ENCODE measurements at places on chromosomes 11 and 22.
A peak's percentile ranks its signal among the peaks of the same experiment; 100 is the strongest.

GRCh38 chr22:49331223-49331815 lies 496.4 kb downstream of the BRD1 start:
- DNase-seq, result no peak

GRCh38 chr22:23281406-23282088 lies 101.2 kb downstream of the BCR start:
- peak; percentile 60 for DNase-seq

GRCh38 chr11:122803716-122804115 lies 34.6 kb upstream of the CRTAM start:
- no peak for DNase-seq

DNA sequence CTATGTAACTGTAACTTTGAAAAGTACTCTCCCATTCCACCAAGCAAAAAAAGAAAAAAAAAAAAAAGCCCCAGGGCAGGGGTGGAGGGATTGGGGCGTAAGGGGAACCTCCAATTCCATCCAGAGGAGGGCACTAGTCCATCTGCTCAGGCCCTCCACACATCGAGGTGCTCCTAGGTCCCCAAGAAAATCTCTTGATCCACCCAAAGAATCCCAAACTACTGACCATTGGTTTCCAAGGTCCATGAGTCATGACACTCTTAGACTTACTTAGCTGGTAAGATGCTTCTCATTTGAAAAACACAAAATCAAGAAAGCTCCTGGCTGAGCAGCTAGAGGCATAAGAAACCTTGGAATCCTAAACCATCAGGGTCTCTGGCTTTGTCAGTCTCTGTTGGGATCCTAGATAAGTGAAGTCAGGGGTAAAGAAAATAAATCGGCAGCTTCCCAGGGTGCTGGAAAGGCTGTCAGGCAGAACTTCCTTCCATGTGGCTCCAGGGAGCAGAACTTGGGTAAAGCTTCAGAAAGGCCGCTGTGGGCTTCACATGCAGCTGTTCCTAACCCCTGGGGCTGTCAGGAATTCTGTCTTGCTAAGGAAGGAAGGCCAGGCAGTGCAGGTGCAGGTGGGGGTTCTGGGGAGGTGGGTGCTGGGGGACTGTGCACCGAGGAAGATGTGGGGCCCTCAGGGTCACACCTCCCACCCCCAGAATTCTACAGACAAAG lies 49.4 kb upstream of the ADA2 start:
- no peak for DNase-seq

DNA sequence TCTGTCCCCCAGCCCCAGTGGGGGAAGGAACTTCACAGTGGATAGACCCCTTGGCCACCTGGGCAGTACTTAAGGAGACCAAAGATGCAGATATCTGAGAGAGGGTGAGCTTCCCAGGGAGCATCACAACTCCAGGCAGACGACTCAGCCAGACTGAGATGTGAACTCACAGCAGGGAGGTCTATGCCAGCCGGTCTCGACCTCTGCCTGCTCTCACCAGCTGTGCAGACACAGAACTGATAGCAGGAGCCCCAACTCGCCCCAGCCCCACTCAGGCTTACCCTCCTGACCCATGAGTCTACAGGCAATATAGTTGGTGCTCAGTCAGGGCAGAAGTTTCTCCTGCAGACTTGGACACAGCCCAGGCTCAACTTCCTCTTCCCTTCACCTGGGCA lies 29.7 kb upstream of the ACCSL start:
- no peak for DNase-seq

DNA sequence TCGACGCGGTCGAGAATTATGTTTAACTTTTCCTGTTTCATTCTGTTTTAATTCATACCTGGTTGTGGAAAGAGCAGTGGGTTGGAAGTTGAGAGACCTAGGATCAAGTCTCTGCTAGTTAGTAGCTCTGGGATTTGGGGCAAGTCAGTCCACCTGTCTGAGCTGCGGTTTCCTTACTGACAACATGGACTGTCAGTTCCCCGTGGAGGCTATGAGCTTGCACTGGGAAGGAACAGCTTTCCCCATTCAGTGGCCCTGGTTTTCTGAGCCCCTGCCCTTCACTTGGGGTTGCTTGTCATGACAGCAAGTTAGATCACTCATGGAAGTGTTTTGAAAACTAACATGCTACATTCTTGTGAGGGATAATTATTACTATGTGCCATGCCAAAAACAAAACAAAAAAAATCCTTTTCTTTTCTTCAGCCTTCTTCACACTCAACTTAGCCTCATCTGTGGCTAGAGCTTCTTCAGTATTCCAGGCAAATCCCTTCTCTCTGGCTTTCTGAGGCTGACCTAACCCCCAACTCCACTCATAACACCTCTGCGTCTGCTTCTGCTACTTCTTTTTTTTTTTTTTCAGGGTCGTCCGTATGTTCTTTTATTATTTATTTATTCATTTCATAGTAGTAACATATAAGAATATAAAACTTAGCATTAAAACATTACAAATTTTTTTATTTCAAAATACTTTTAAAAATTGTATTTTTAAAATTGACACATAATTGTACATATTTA lies 43.0 kb upstream of the ZBED5 start:
- DNase-seq, result no peak

GRCh38 chr11:93081694-93082093 lies 112.2 kb downstream of the MTNR1B start:
- no peak for DNase-seq

GRCh38 chr11:2529173-2529572 lies 84.4 kb downstream of the KCNQ1 start:
- DNase-seq, result no peak

DNA sequence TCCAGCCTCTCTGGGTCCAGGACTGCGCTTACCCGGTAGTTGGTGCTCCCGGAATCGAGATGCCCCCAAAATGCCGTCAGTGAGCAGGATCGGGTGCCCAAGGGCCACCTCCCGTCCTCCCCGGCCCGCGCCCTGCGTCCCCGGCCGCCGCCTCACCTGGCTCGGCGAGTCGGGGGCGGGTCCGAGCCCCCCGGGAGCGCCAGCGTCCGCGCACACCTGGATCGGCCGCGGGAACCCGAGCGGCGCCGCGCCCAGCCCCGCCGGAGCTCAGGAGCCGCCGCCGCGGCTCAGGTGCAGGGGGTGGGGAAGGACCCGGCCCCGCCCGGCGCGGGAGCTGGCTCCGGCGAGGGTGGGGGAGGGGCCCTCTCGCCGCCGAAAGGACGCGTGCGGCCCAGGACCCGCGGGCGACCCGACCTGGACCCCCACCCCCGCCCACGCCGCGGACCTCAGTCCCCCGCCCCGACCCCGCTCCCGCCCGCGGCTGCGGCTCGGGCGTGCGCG lies at the start of gene SHANK2:
SHANK2 (minus strand) TSS at position 309 of the 501 bp plus-strand sequence. CDS start 105,251 bp downstream, outside the sequence.
- no peak for DNase-seq

GRCh38 chr11:108393046-108393445 lies 74.3 kb downstream of the C11orf65 start:
- no peak for DNase-seq

DNA sequence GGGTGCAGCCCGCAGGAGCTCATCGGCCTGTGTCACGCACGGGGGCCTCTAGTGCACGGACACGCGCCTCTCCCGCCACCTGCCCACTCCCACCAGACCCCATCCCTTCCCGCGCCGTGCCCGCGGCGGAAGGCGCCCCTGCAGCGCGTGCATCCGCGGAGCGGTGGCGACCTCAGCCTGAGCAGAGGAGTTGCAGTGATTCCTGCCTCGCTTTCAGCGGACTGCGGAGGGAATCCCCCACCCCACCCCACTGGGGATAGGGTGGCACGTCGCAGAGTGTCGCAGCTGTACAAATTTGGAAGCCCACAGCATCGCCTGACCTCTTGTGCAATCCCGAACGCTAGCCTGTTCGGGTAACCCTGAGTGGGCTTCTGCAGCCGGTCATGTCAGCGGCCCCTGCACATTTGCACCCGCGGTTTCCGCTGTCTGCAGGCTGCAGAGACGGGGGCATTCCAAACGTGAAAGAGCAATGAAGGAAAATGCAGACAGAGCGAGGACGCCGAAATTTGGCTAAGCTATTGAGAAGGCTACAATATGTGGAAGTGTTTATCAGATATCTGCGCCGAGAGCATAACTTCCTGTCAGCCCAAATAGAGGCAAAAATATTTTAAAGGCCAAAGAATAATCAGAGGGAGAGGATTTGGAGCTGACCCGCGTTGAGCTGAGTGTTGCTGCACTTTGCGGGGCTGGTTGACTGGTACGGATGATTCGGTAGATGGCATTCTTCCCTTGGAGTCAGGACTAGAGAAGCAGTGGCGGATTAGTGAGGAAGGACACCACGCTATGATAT lies 617 bp upstream of the ARHGAP20 start:
- no peak for DNase-seq

- no peak for DNase-seq
Observed at GRCh38 chr11:75160220-75160757, 9.4 kb downstream of the SLCO2B1 start.

GRCh38 chr11:27201454-27202302 lies 161.1 kb downstream of the BBOX1 start:
- DNase-seq, result no peak

DNA sequence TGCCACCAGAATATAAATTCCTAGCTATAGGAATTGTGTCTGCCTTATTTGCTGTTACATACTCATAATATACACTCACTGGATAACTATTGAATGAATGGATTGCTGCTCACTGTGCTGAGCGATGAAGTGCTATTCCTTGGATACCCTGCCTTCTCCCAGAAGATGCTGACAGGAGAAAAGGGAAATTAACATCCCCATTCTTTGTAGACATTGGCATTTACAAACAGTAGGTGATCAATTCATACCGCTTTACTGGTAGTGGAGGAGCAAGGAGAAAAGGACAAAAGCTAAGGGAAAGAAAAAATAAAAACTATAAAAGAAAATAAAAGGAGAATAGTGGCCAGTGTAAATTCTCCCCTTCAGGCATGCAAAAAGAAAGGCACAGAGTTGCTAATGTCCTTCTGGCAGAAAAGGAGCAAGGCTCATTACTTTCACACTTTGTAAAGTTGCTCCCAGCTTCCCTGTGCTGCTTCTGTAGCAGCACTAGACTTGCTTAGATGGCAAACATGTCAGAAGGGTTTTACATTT lies 183.0 kb downstream of the LUZP2 start:
- no peak for DNase-seq

- DNase-seq, result no peak
Observed at GRCh38 chr11:60165538-60165937, 17.3 kb downstream of the MS4A6A start.

DNA sequence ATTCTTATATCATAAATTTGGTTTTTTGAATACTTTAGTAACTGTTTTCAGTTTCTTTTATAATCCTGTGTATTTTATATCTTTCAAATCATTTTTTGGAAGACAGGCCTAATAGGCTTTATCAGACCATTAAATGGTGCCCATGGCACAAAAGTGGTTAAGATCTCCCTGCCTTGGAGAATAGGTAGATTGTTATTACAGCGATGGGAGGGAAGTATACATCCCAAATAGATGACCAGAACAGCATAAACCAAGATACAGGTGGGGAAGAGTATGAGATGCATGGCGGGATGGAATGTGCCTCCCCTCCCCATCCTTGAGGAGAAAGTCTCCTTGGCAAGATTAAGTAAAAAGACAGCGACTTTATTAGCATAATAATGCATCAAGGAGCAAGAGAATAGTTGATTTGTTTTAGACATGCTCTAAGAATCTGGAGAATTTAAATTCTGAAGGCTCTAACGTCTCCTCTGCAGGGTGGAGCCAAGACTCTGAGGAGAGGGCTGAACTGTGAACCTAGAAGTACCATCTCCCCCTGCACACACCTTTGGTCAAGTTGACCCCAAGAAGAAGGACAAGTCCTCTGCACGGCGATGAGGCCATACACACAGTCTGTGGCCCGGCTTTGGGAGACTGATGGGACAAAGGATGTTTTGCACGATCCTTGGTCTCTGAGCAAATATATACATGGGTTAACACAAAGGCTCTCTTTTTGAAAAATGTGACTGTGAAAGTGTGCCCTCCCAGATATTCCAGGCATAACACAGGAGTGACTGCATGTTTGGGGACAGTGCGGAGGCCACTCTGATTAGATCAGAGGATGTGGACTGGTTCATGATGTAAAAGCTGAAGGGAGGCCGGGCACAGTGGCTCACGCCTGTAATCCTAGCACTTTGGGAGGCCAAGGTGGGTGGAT lies 61.1 kb upstream of the SLC35C1 start:
- no peak for DNase-seq

GRCh38 chr11:17864478-17864941 lies 129.9 kb downstream of the KCNC1 start:
- DNase-seq, result no peak

DNA sequence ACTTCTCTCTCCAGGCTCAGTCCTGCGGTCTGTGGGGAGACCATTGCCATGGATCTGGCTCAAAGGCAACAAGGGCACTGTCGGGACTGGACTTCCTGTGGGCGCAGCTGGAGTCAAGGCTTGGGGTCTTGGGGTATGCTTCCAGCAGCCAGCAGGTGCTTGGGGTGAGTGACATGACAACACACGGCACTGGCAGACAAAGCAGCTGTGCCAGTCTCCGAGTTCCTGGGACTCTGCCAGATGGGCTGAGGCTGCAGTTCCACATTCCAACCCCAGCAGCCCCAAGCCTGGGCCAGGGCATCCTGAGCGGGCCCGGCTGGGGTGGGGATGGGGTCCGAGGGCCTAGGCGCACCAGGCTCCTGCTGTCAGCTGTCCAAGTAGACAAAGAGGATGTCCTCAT lies 12.3 kb downstream of the GUCD1 start:
- DNase-seq, result no peak

GRCh38 chr11:118117790-118118601 lies 31.2 kb upstream of the SMIM35 start:
- no peak for DNase-seq

GRCh38 chr11:121112498-121113455 lies 11.7 kb downstream of the TECTA start:
- peak; percentile 10 for DNase-seq

DNA sequence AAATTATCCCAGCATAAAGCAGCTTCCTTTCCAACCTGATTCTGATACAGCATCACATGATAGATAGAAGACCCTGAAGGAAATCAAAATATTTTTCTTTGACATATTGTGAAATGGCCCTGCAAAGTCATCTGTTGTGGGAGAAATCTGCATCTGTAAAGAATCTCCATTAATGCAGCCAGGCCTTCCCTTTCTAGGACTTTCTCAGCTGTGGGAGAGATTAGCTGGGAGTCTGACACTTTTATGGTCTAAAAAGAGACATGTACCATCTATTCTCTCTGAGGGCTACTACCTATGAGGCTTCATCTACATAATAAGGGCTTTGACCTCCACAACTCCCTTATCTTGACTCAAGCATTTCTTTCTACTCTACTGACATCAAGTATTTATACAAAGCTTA lies 238.1 kb downstream of the SWAP70 start:
- no peak for DNase-seq

DNA sequence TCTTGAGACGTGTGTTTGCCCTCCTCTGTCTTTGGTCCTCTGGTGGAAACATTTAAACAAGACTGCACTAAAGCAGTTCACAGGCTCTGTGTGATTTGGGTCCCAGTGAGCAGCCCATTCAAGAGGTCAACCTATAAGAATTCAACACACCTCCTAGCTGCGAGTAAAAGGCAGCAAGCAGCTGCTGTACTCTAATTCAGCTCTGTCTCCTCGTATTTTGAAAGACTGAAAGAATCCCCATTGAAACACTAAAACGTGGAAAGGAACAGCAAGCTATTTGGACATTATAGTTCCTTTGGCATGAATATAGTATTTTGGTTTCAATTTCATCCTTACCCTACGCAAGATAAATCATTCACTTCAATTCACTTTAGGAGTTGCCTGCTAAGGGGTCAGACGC lies 1046.7 kb downstream of the DLG2 start:
- DNase-seq, result no peak

All from stimulated activated CD4-positive, alpha-beta T cell treated with anti-CD3 and anti-CD28 coated beads, Interleukin-15, amount 100 ng/mL, for 48 hours (primary cell).